ENCODE measurements at places on chromosomes 12 and 14. TPM values are rescaled to one million over a fixed set of nuclear protein-coding genes. Genes with fewer than 3 reads are reported as not detected.

TAS2R9 gene
- 0.28 TPM for total RNA-seq

- H3K4me1 ChIP-seq, result peaks cover 26% of the 10 kb centered on the region
- H3K36me3 ChIP-seq, result peaks cover 19% of the 10 kb centered on the region
These were observed 2.7 kb downstream of the PCNX4 start for GRCh38 chr14:60094306-60094897.

DNA sequence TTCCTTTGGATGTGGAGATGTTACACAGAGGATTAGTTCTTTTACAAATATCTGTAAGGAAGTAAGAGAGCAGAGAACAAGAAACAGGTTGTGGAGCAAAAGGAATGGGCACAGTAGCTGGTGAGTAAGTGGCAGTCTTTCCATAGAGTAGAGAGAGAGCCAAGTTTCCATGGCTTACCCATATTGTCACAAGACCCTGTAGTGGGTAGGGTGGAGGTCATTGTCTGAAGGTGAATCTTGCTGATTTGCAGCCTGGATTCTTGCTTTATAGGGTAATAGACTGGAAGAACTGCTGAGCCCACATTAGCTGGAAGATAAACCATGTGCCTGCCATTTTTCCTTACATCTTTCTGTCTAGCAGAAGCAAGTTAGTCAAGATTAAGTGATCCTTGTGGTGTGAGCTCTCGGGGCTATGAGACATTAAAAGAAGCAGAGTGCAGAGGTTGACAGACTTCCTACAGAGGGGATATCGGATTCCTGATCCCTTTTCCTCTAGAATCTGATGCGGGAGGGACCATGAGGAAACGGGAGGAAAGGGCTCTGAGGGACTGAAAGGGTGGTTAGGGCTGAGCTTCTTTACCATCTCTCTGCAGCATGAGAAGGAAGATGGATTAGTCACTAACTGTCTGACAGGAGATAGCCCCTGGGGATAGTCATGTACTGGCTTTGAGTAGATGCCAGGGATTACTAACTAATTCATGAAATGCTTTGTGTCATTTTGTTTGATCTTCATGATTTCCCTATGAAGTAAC, 44.0 kb upstream of the LRTM2 start:
- no peak overlapping the region for H3K4me3 ChIP-seq
- H3K36me3 ChIP-seq, result peaks cover 12% of the 10 kb centered on the region
- H3K27me3 ChIP-seq, result no peaks in the 10 kb centered on the region
- no peak for DNase-seq

DNA sequence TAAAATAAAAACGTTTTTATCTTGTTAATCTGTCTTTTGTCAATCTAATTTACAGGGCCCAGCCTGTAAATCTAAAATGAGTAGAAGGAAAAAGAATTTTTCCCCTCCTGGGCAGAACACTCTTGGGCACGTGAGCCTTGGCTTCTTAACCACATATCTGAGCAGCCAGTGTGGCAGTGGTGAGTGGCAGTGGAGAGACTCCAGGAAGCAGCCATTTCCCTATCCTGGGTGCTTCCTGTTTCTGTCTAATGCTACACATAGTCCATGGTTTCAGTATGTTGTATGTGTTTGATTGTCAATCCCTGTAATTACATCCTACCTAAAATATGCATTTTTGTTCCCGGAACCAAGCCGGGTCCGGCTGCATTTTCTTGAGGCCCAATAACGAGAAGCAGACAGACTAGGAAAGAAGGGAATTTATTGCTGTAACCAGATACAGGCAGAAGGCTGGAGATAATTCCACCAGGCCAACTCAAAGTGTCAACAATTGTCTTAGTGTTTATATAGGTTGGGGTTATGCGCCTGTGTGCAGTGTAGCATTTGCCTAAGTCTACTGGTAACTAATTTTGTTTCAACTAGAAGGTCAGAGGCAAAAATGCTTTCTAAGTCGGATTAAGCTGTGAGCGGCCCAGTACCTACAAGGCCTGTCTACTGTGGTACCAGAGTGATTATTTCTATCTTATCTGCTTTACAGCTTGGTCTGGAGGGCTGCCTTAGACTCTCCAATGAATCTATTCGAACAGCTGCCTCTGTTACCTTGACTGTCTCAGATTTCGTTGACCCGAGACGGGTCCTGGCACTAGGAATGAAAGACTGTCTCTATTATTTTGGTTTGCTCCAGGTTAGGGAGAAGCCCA, 82.4 kb upstream of the RESF1 start:
- H3K27ac ChIP-seq, result peak overlapping the region; percentile 73
- peak overlapping the region; percentile 35 for H3K4me3 ChIP-seq
- H3K36me3 ChIP-seq, result peaks cover 35% of the 10 kb centered on the region
- no peaks in the 10 kb centered on the region for H3K27me3 ChIP-seq

Data from activated naive CD8-positive, alpha-beta T cell treated with anti-CD3 and anti-CD28 coated beads, Interleukin-2, amount 10 ng/mL, durations not matched to agents 7 days and 5 days (primary cell).